SW480 (cell line): ENCODE measurements at places on chromosomes 3 and 15.

- DNase-seq: no peak
Observed at GRCh38 chr3:197168606-197169005, 129.8 kb downstream of the DLG1 start.

DNA sequence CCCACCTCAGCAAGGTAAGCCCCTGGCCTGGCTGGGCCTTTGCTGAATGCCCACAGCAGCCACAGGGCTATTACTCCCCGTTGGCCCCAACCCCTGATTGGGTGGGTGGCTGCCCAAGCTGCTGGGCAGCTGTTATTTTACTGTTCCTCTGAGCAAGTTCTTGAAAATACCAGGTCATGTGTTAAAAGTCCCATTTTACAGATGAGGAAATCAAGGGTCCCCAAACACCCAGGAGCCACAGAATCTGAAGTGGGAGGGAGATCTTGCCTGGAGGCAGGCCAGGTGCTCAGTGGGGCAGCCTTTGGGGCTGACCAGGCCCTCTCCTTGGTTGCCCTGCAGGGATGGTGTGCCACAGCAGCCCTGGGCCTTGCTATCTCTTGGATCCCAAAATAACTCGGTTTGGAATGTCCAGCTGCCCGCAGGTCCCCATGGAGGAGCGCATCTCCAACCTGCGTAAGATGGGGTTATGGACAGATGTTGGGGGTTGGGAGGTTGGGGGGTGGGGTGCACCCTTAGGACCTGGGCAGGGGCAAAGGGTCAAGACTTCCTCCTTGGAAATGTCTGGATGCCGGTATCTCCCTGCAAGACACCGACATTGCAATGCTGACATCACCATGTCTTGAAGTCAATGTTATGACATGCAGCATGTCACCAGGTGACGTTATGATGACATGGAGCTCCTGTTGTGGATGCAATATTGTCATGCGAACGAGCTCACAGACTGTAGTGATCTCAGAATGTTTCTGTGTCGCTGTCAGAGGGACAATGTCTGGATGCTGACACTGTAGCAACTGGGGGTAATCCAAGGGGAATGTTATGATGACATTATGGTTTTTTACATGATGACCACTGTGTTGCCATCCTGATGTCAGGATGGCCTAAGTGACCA lies 13.3 kb upstream of the CSPG4 start:
- no peak for DNase-seq

DNA sequence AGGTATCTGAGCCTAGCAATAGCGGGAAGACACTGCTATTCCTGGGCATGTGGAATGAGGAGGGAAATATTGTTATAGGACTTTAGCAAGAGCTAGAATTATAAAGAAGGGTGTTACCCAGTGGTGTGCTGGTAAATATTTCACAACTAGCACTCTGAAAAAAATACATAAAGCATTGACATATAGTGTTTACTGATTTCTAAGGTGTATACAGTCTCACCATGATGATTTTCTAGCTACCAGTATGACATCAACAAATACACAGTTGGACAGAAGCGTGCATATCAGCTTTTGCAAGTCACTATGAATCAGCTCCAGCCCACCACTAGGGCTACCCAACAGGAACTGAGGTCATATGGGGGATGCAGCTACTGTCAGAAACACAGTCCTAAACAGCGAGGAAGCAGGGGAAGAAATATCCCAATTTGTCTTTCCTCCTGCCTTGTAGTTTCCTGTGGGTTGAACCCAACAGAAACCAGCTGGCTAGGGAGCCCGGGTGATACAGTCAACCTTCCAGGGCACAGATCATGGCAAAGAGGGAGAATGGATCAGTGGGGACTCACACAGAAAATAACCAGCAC lies 39.6 kb downstream of the HGD start:
- no peak for DNase-seq

- DNase-seq: peak; percentile 97
Observed at GRCh38 chr3:161349529-161350312, 21.6 kb downstream of the SPTSSB start.

GRCh38 chr15:31145271-31145911 lies 43.9 kb upstream of the TRPM1 start:
- DNase-seq: peak; percentile 29

DNA sequence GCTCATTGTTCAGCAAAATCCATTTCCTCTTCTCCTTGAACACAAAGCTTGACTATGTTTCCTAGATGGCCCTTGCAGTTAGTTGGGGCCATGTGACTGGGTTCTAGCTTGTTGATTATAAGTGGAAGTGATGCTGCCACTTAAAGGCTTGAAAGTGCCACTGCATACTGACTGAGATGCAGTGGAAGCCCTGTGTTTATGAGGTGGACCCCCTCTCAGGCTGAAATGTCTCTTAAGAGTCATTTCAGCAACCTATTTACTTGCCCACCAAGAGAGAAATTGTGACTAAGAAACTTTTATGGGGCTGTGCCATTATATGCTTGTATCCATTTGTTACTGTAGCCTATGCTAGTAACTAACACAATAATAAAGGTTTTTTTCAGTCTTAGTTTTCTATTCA lies 8.4 kb upstream of the ANP32A start:
- no peak for DNase-seq

DNA sequence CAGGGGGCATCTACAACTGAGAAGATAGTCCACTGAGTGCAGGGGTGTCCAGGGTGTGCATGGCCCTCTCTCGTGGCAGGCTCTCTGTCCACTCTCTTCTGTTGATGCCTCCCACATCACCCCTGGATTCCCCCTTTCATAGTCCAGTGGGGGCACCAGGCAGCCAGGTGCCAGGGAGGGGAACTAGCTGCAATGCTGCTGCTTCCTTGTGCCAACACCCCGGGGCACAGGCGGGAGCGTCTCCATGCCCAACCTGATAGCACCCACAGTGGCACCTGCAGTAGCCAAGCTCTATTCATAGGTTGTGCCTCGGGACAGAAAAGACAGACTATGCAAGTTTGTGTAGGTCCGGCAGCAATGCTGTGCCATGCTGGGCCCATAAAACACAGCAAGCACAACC lies 11.7 kb downstream of the DUOX2 start:
- DNase-seq: no peak

- DNase-seq: no peak
Observed at GRCh38 chr3:116474032-116474780, 28.9 kb upstream of the LSAMP start.

- peak; percentile 11 for DNase-seq
Observed at GRCh38 chr3:121834157-121834670, 646 bp downstream of the IQCB1 start.

GRCh38 chr3:31004025-31004678 lies 109.7 kb upstream of the GADL1 start:
- no peak for DNase-seq

DNA sequence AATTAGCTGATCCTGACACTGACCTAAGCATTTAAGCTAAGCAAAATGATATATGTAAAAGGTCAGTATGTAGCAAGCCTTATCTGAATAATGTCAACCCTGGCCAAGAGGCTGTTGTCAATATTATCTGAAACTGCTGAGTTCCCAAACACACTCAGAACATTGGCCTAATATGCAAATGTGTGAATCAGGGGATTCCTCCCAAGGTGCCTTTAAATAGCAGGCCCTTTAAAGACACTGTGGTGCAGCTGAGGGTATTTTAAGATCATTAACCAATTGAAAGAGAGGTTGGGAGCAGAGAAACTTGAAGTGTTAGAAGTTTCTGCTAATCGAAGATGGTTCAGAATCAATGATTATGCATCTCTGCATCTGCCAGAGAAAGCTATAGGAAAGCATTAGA lies 207.0 kb downstream of the NTRK3 start:
- DNase-seq: no peak

DNA sequence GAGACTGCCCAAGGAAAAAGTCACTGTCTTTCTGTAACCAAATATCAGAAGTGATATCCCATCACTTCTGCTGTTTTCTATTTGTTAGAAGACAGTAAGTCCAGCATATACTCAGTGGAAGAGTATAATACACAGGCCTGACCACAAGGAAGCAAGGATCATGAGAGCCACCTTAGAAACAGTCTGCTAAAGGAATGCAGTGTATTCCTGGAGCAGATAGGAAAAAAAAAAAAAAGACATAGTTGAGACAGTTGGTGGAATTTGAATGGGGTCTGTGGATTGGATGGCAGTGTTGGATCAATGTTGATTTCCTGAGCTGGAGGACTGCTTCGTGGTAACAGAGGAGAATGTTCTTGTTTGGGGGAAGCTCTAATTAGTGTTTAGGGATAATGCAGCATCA lies 26.5 kb upstream of the FBXL2 start:
- DNase-seq: no peak

- no peak for DNase-seq
Observed at GRCh38 chr3:185722881-185723280, 102.0 kb downstream of the IGF2BP2 start.

DNA sequence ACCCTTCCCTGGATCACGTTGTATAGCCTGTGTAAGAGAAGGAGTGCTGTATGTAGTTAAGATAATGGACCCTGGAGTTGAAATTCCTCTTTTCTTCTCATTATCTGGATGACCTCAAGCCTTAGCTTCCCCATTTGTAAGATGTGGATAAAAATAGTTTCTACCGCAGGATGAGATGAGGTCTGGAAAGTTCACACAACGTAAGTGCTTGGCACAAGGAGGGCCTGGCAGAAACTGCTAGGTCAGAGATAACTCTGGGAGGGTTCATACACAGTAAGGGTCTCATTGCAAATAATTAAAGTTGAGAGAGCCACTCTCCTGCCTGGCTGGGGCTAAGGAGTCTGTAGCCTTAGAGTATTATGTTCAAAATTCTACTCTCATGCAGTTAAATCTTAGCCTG lies 214.4 kb downstream of the LRTM1 start:
- no peak for DNase-seq

DNA sequence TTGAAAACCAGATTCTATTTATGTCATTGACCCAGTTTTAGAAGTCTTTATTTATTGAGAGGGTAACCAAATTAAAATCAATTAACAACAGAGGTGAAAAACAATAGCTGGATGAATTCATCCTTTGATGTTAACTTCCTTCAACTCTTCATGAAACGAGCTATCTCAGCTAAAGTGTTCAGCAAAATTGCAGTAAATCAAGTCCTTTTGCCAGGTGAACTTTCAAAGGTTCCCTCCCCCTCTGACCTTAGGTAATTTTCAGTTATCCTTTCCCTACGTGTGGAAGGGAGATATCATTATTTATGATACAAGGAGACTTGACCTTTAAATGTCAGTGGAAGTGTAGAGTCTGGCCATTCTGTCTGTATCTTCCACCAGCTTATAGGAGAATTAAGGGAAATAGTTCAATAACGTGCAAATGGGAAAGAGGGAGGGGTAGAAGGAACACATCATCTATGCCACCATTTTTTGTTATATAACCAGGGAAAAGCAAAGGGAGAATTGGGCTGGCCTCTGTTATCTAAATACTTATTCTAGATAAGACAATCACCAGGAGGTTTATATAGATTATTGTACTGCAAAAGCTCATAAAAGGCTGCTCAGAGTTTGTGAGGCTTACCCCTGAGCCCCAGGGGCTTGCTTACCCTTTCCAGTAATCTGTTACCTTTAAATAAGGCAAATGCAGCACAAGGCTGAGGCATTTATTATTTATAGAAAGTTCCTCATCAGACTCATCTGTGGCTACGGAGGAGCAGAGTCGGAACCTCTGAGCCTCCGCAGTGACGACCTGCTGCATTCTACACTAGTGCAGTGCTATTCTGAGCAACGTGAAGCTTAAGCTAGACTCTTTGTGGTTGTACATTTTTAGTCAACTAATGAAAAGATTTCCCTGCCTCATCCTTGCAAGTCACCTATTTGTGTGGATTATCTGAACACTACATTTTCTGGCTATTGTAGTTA lies 97.7 kb upstream of the ZBED2 start:
- no peak for DNase-seq
